ENCODE measurements at places on chromosomes 1 and 21.

- DNase-seq = no peak
Observed at GRCh38 chr1:216532251-216532798, 109.1 kb upstream of the USH2A start.

GRCh38 chr21:32726839-32727686 lies 750 bp downstream of the SYNJ1 start:
- DNase-seq = peak; percentile 21

GRCh38 chr1:227855687-227856086 lies 40.2 kb downstream of the PRSS38 start:
- DNase-seq = no peak

- no peak for DNase-seq
Observed at GRCh38 chr1:156676114-156676819, 940 bp downstream of the NES start.

DNA sequence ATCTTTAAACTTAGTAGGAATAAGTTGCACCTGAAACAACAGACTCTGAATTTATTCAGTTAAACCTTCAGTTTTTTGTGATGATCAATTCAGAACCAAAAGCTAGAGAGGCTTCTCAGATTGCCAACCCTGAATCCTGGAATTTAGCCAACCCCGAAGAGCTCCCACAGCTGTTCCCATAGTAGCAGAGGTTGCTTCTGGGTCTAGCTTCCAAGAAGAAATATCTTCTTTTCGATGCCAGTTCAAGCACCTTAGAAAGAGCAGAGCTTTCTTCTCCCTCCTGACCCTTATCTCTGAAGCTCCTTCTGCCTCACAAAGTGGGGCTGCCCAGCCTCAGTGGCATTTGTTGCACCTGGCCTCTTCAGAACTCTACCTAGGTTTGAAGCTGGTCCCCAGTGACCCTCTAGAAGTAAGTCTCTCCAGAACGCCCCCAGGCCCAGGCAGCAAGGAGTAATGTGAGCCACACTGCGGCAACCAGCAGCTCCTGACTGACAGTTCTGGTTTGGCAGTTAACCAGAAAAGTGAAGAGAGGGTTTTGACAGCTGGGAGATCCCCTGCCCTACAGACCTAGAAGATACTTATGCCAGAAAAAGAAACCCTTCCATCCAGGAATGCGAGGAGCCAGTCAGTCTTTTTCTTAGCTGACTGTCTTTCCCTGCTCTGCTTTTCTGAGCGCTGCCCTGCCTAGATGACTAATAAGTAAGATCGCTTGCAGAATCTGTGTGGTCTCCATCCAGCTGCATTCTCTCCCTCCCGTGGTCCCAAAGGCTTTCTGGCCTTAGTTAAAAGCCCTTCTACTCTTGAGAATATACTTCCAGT lies 165.9 kb downstream of the ADGRL4 start:
- DNase-seq = no peak

GRCh38 chr1:64769971-64770370 lies 25.1 kb downstream of the RAVER2 start:
- DNase-seq = no peak

GRCh38 chr1:190196020-190196419 lies 281.6 kb downstream of the BRINP3 start:
- DNase-seq = no peak

DNA sequence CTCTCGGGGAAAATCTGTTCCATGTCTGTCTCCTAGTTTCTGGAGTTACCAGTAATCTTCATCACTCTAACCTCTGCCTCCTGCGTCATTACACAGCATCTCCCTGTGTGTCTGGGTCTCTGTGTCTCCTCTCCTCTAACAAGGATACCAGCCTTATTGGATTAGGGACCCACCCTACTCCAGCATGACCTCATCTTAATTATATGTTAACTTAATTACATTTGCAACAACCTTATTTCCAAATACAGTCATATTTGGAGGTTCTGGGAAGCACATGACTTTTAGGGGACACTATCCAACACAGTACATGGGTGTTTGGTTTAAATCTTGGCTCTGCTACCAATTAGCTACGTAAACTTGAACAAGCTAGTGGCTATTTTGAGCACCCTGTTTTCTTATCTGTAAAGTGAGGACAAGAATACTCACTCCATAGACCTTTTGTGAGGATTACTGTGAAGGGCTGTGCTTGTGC lies 83.9 kb upstream of the SGIP1 start:
- peak; percentile 34 for DNase-seq

DNA sequence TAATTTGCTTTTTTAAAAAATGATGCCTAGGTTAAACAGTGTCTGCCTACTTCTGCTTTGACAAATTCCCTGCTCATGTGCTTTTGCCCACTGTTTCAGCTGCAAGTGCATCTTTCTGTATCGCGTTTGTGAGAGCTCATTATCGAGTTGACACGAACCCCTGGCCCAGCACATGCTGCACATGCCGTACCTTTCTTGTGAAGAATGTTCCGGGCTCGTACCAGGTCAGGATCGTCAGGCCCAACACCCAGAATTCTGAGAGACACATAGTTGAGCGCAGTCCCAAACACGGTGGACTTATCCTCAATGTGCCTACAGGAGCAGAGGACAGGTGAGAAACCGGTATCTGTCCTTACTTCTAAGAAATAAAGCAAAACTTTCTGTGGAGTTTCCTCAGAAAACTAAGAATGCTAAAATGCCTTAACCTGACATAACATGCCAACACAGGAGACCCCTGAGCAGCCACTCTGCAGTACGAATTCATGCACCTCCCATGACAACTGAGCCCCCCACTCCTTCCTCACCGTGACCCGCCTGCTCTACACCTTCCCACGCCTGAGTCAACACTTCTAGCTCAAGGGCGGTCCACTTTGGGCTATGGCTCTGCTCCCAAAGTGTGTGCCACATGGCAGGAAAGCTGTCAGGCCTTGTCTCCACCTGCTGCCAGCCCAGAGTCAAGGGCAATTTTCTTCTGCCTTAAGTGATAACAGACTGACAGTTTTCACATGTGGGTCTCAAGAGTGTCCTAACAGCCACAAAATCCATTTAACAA lies 6.7 kb downstream of the LSS start:
- DNase-seq = no peak

- DNase-seq = no peak
Observed at GRCh38 chr1:104801344-104801743, 1051.6 kb downstream of the AMY1C start.

DNA sequence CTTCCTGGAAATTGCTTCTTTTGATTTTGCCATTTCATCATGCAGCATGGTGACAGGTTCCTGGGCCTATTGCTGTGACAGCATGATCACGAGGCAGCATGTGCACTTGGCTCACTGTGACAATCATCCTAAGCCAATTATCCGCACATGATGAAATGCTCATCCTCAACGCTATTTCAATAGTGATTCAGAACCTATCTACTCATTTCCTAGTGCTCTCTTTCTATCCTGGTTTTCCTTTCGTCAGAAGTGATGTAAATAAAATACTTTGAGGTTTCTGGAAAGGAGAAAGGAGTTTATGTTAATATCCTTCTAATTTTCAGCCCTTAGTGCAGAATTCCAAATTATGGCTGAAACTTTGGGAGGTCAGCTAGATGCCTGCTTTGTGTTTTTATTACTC lies 110.6 kb upstream of the ADAMTS5 start:
- DNase-seq = peak; percentile 20
